NCI-H187 (cell line): ENCODE measurements at places on chromosomes 4 and X.

DNA sequence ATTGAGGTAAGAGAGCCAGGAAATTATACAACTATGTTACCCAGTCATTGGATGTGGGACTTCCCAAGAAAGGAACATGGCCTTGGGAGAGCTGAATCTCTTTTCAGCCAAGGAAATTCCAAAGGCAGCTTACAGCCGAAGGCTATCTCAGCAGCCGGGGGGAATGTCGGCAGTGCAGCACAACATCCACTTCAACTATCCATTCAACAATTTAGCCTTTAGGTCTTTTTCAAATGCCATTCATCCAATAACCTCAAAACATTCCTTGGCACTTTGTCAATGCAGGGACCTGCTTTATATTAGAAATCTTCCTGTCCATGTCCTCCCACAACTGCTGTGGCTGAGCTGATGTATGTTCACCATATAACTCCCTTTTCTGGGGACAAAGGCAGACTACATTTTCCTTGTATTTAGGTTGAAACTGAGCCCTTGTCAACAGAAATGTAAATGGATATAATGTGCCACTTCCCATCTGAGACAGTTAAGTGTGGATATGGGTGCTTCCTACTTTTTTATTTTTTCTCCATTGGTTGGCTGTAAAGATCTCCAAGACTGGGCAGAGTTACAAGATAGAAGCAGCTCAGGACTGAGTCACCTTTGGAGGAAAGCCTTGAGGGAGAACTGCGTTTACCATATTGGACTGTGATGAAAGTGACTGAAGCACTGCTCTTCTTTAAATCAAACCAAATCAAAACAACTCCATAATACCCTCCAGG, 94.8 kb downstream of the GPRIN3 start:
- no peak for DNase-seq

- DNase-seq = no peak
Measured at GRCh38 chr4:91502365-91502764, 801.4 kb upstream of the GRID2 start.

- no peak for DNase-seq
Measured at GRCh38 chrX:153491918-153492317, 2.9 kb upstream of the BGN start.

- no peak for DNase-seq
Measured at GRCh38 chr4:141705747-141706377, 69.5 kb downstream of the IL15 start.

DNA sequence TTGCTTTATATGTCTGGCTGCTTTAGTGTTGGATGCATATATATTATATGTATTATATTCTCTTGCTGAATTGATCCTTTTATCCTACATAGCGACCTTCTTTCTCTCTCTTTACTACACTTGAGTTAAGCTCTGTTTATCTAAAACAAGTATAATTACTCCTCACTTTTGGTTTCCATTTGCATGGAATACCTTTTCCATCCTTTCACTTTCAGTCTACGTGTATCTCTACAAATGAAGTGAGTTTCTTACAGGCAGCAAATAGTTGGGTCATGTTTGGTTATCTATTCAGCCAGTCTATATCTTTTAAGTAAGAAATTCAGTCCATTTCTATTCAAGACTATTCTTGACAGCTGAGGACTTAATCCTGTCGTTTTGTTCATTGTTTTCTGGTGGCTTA, 167.5 kb upstream of the USP38 start:
- no peak for DNase-seq
